ENCODE measurements at places on chromosomes 2 and 18.

- no peak for DNase-seq
Observed at GRCh38 chr18:56083097-56083521, 495.1 kb upstream of the TCF4 start.

DNA sequence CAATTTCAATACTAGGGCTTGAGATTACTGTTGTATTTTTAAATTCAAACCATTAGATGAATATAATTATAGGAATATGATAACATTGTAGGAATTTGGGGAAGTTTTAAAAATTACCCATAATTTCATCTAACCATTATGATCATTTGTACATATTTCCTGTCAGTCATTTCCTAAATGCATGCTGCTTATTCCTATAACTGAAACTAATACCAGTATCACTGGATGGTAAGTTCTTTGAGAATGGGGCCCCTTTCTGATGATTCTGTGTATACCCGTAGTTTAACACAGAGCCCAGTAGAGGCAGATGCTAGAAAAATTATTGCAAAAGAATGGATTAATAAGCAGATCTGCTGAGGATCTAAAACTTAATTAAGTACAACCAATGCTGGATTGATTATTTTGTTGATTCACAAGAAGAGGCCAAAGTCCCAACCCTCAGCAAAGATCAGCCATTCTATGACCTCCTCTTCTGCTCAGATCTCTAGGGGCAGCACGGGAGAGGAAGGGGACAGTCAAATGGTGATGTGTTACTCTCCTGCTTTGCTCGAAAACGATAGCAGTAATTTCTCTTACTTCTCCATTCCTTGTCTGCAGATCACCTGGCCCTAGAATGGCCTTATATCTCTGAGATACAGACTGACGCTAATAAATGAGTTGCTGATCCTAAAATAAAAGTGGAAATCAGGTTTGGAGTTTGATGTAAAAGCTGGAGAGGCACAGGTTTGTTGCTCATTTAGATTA is 69.5 kb upstream of the PELI1 start:
- DNase-seq: no peak

GRCh38 chr2:61021228-61021660 is 3.2 kb upstream of the PUS10 start:
- no peak for DNase-seq

DNA sequence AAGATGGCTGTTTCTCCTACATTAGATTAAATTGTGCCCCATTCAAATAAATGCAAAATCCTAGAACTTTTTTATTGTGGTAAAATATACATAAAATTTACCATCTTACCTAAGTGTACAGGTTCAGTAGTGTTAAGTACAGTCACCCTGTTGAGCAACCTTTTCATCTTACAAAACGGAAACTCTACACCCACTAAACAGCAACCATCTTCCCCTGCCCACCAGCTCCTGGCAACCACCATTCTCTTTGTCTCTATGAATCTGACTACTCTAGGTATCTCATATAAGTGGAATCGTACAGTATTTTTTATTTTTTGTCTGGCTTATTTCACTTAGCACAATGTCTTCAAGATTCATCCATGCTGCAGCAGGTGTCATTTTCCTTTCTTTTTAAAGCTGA is 53.0 kb downstream of the ASXL2 start:
- DNase-seq: no peak

DNA sequence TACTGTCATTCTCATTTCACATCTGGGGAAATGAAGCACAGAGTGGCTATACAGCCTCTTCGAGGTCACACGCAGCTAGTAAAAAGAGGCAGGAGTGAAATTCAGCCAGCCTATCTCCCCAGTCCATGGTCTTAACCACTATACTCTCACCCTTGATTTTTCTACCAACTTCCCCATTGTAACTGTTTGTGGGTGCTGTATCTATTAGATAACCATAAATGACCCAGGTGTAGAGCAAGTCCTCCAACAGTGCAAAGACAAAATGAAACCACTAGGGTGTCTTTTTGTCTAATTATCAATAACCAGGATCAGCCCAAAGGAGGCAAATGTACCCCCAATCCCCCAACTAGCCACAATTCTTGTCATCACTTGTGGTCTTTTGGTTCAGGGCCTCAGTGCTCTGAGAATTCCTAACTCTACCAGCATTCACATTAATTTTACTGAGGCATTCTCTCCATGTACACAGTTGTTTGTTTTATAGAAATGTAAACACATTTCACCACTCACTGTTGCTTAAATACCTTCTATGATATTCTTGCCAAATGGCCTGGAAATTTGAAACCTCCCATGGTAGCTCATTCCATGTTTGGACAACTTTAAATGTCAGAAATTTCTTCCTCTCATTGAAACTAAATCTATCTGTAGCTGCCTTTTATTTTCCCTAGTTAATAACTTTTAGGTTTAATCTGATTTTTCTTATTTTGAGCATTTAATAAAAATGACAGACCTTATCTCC is 58.7 kb downstream of the SLC40A1 start:
- no peak for DNase-seq

DNA sequence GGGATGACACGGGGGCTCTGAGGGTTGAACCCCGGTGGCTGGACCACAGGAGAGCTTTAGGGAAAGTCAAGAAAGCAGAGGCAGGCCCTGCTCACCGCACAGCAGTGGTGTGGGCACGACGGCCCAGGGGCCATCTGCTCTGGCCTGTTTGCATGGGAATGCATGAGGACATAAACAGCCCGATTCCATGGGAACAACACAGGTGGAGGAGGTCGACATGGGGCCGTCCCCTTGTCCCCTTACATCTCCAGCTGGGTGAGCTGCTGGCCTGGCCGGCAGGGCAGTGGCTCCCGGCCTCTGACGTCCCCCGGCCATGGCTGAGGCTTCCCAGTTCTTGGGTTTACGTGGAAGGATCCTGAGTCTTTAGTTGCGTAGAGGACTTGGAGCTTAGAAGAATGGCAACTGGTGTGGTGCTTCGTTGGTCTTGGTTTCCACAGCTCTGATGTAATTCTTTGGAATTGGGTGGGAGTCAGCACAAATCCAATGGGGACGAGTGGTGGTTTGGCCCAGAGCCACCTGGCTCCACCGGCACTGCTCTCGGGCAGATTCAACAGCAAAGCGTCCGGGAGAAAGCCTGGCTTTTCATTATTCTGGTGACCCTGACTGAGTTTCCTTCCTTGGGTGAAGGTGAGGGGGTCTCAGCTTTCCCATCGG is 98.3 kb upstream of the HDAC4 start:
- DNase-seq: no peak

DNA sequence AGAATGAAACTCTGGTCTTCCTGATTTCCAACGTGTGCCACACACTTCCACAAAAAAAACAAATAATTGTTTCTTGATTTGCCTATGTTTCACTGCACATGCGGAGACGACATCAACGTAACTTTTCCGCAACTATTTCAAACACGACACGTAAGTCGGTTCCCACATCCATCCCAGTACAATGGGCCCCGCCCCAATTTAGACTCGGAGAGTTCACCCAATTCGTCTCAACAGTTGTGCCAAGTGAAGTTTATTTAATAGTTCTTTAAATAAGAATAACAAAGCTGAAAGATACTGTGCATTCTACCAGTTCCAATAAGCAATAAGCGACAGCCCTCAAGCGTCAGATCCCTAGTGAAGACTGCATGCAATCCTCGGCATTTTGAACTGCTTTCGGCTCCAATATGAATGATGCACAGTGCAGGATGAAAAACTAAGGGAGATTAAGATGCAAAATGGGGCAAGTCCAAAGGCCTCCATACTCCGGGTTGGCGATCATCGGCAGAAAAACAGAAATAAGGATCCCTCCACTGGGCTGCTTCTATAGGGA is 664 bp downstream of the CCT4 start:
- DNase-seq: no peak

- DNase-seq: no peak
Observed at GRCh38 chr18:54388203-54389142, 30.8 kb downstream of the C18orf54 start.
